ENCODE measurements at places on chromosomes 2 and 18.

GRCh38 chr2:2842466-2842865 is 511.4 kb upstream of the MYT1L start:
- no peak for DNase-seq

DNA sequence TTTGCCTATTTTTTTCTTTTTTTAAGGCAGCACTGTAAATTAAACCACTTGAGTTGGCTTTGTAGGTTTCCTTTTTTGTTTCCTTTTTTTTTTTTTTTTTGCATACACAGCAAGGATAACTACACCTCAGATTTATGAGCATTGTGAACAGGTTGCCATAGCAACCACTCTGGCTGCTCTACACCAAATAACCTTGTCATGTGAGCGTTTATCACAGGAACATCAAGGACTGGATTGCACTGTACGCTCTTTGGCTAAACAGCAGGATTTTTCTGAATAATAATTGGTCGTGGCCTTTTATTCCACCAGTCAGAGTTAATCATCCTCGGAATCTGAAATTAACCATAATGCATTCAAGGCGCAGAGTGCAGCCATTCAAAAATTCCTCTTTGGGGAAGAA is 199.1 kb upstream of the SLC14A2 start:
- DNase-seq: no peak

GRCh38 chr2:19358242-19359020 is at the start of gene OSR1:
Gene OSR1 (minus strand): TSS chr2:19358623. CDS start chr2:19353805, 4,818 bp downstream.
- no peak for DNase-seq

DNA sequence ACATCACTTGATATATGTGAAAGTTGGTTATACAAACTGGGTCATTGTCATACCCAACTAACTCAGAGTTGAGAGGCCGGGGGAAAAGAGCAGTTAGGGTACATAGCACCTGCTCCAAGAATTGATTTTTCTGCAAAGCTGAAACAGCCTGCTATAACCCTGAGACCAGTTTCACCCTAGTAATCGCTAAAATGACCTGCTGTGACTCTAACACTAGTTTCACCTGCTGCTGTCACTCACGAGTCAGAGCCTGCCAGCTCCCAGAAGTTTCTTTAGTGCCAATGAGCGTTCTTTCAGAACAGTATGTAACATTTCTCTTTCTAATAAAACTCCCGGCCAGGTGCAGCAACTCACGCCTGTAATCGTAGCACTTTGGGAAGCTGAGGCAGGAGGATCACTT is 28.0 kb downstream of the SRSF7 start:
- DNase-seq: no peak

- DNase-seq: no peak
Measured at GRCh38 chr2:200396781-200397242, 90.3 kb downstream of the SPATS2L start.

- DNase-seq: no peak
Measured at GRCh38 chr18:62814132-62814759, 98.9 kb downstream of the PHLPP1 start.

GRCh38 chr2:181553244-181553643 is 96.1 kb downstream of the ITGA4 start:
- DNase-seq: no peak

- DNase-seq: no peak
Measured at GRCh38 chr2:32688541-32688940, 60.7 kb downstream of the TTC27 start.

DNA sequence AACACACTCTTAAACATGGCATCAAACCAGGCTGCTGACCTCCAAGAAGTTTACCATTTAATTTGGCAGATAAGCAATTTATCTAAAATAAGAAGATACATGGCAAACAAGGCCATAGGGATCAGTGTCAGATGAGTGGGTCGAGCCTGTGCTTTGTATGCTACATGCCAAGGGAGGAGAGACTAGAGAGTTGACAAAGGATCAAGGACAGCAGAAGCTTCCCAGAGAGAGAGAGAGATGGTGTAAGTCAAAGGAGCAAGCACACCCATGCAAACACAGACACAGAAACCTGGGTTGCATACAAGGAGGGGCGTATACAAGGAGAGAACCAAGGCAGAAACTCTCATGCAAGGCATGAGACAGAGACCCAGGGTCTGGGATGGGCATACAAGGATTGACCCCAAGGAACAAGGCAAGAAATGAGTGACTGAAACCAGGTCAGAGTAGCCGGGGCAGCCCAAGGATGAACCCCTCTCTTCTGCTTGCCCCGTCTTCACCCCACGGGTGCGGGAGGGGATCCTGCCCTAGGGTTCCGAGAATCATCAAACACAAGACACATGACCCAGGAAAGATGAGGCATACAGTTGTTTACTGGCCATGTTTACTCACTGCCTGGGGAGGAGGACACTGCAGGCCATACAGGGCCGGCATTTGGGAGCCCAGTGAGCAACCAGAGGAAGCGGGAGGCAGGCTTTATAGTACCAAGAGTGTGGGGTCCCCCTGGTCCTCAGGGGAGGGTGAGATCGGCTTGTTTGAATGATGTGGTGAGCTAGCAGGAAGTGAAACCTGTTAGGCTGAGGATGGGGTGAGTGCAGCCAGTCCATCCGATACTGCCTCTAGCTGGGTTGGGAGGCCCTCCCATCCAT is 529.2 kb upstream of the ID2 start:
- DNase-seq: no peak

GRCh38 chr2:109371481-109372170 is 242.1 kb downstream of the SEPTIN10 start:
- no peak for DNase-seq

GRCh38 chr18:73626859-73627258 is 520.8 kb downstream of the FBXO15 start:
- no peak for DNase-seq
